ENCODE measurements at places on chromosomes 3 and 15.

DNA sequence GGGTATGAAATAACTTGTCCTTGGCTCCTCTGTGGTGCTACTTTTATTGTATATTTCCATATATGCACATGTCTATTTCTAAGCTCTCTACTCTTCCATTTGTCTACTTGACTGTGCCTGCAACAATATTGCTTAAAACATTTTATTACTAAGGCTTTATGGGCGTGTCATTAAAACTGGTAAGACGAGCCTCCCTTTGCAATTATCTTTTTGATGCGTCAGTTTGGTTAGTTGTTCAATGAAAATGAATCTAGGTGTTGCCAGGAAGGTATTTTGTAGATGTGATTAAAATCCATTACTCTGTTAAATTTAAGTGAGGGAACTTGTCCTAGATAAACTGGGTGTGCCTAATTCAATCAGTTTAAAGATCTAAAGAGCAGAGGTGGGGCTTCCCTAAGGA is 12.9 kb upstream of the TRA2B start:
- DNase-seq = no peak

GRCh38 chr3:146274833-146275232 is 23.9 kb upstream of the PLSCR4 start:
- DNase-seq = no peak

- DNase-seq = peak; percentile 71
Measured at GRCh38 chr3:37054370-37054769, 61.1 kb downstream of the MLH1 start.

- DNase-seq = no peak
Measured at GRCh38 chr3:15403495-15403894, 23.8 kb downstream of the METTL6 start.

GRCh38 chr3:97917813-97918536 is 54.3 kb downstream of the RIOX2 start:
- no peak for DNase-seq

GRCh38 chr3:113769551-113769950 is 22.7 kb downstream of the ATP6V1A start:
- DNase-seq = peak; percentile 25

- DNase-seq = no peak
Measured at GRCh38 chr3:63611382-63611781, 41.1 kb upstream of the SNTN start.

DNA sequence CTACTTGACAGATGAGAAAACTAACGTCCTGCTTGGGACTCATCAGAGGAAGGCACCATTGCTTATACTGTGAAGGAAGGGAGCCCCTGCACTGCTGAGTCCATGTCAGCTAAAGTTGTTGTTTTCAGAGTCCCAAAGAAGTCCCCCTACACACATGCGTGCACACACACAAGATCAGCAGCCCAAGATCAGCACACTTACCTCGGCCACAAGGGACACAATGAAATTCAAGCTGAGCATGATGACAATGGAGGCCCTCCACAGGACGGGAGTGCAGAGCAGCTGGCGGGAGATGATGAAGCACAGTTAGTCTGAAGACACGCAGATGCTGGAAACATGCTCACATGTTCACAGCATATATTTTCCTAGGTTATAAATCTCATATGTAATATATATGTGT is 28.6 kb upstream of the ATP13A5 start:
- DNase-seq = no peak

- DNase-seq = no peak
Measured at GRCh38 chr3:83023086-83023485, 1261.6 kb upstream of the GBE1 start.

DNA sequence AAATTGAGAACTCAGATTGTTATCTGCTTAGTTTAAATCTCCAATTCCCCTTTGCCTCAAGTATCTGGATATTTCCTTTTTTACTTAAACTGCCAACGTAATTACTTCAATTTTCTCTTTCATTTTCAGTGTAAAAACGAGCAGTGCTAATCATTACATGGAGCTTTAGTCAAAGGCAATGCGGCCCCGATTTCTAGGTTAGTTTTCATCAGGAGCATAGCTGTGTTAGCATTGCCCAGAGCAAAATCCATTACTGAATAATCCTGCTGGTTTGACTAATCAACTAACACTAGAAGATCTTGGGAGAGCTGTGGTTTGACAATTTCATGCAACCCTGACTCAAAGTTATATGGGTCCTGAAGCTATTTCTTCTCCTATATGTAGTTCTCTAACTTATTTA is 46.2 kb downstream of the ZPLD1 start:
- DNase-seq = no peak

GRCh38 chr15:83559310-83559966 is 94.5 kb upstream of the ADAMTSL3 start:
- DNase-seq = peak; percentile 68

DNA sequence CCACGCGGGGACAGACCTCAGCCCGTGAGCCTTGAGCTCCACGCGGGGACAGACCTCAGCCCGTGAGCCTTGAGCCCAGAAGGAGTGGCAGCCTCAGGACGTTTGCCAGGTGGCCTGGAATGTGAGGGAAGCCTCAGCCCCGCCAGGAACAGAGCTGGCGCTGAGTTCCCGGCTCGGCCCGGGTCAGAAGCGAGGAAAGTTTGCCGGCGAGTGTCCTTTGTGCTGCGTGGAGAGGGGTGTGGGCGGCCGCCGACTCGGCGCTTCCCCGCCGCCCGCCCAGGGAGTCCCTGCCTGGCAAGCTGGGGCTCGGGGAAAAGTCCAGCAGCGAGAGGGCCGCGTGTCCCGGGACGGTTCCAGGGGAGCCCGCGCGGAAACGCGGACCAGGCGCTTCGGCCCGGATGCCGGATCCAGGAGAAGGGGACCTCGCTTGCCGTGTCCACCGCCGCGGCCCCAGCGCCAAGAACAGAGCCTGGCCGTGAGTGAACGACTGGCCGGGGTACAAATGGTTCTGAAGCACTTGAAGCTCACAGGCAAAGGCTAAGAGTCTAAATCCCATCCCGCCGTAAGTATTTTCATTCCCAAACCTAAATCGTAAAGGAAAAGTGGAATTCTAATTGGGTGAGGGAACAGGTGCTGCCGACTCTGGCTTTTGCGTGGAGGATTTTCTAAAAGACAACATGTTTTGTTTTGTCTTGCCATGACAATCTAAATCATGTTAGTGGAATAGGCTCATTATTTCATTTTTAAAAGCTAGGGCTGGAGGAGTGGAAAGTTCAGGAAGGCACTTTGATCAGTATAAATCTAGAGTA is 1.7 kb downstream of the LRRN1 start:
- DNase-seq = peak; percentile 7

- no peak for DNase-seq
Measured at GRCh38 chr3:28247286-28247685, 5.9 kb downstream of the CMC1 start.

DNA sequence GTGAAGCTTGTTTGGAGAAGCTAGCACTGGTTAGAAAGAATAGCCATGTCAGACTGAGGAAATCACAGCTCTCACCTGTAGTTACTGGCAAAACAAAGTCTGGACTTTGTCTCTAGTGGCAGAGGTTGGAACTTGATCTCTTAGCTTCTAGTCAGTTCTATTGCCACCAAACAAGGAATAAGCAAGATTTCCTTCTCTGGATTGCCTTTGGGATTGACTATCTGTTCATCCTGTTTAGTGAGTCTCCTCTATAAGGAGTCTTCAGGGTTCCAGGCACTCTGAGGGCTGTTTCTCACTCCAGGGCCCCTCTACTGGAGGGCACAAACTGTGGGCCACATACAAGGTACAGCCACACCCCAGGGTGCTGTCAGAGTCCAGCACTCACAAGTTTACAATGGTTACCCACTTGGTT is 426.6 kb upstream of the THBS1 start:
- DNase-seq = no peak

GRCh38 chr3:19199131-19199530 is 50.8 kb downstream of the KCNH8 start:
- DNase-seq = no peak

GRCh38 chr3:34807611-34808010 is 831.7 kb upstream of the ARPP21 start:
- DNase-seq = no peak

Measured in GM10248 (cell line).